Omental fat pad (tissue), 4 donors: ENCODE measurements at places on chromosomes 2 and 18.

- no peak for DNase-seq
Observed at GRCh38 chr2:128172191-128172590, 81.2 kb downstream of the UGGT1 start.

DNA sequence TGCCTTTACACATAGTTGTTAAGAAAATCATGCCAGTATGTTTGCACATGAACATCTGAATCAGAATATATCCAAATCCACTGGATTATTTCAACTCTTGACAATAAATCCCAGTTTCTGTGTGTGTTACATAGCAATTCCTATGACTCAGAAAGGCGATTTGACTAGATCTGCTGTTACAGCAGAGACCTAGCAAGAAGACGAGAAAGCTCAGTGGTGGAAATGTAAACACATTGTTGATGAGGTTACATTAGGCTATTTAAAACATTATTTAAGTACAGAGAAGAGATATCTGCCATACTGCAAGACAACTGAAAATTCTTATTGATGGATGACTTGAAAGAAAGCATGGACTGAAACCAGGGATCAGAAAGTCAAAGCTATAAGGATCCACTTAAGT, 73.0 kb upstream of the SMIM21 start:
- no peak for DNase-seq

- no peak for DNase-seq
Observed at GRCh38 chr2:201769666-201770373, 10.9 kb downstream of the ALS2 start.

- DNase-seq: no peak
Observed at GRCh38 chr2:200498402-200499162, 11.3 kb downstream of the KCTD18 start.

- DNase-seq: no peak
Observed at GRCh38 chr2:207157162-207157481, 8.6 kb downstream of the KLF7 start.
